H1 (cell line): ENCODE measurements at places on chromosomes 6 and 20.

GRCh38 chr6:121594053-121594452 is 158.6 kb downstream of the GJA1 start:
- H3K36me3 ChIP-seq = no peaks in the 10 kb centered on the region
- no peak for DNase-seq
- no peak overlapping the region for H3K27ac ChIP-seq
- no peak overlapping the region for H3K4me3 ChIP-seq

DNA sequence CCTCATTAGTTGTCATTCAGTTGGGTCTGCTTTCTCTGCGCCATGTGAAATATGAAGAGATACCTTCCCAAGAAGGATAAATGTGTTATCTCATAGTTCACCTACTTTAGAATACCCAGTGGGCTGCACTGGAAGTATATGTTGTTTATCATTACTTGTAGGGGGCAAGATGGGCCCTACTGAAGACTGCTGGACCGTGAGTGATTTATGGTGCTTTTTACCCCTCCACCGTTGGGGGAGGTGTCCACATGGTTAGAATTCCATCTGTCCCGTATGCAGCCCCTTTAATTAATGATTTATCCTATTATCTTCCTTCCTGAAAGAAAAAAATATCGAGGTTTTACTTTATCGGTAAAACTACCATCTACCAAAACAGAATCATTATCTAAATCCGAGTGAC is 97.0 kb downstream of the TSHZ2 start:
- H3K4me1 ChIP-seq = peaks cover 3% of the 10 kb centered on the region
- H3K4me3 ChIP-seq = no peak overlapping the region
- H3K27me3 ChIP-seq = no peaks in the 10 kb centered on the region

- H3K27ac ChIP-seq = peak overlapping the region; percentile 64; the same call in 1 of the 2 replicates
- peaks cover 25% of the 10 kb centered on the region for H3K4me1 ChIP-seq
Measured at GRCh38 chr20:31605902-31606803, 1.1 kb downstream of the ID1 start.

DNA sequence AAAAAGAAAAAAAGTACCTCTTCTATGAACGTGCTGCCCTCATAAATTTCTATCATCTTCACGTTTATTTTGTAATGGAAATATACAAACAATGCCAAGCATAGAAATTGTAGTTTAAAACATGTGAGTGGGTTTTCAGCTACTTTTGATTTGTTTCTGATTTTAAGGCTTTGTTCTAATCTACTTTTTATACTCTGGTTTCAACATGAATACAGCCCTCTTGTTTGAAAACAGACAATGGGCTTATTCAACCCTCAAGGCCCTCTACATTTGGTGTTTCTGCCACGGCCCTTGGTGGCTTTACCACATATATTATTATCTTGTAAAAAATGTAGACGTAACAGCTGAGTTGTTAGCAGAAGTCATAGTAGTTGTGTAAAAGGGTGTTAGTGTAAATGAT is 153.9 kb downstream of the SOX4 start:
- no peak overlapping the region for H3K27ac ChIP-seq
- no peak for DNase-seq
- H3K4me3 ChIP-seq = no peak overlapping the region
- peaks cover 30% of the 10 kb centered on the region for H3K4me1 ChIP-seq
- H3K36me3 ChIP-seq = no peaks in the 10 kb centered on the region
- no peaks in the 10 kb centered on the region for H3K27me3 ChIP-seq

DNA sequence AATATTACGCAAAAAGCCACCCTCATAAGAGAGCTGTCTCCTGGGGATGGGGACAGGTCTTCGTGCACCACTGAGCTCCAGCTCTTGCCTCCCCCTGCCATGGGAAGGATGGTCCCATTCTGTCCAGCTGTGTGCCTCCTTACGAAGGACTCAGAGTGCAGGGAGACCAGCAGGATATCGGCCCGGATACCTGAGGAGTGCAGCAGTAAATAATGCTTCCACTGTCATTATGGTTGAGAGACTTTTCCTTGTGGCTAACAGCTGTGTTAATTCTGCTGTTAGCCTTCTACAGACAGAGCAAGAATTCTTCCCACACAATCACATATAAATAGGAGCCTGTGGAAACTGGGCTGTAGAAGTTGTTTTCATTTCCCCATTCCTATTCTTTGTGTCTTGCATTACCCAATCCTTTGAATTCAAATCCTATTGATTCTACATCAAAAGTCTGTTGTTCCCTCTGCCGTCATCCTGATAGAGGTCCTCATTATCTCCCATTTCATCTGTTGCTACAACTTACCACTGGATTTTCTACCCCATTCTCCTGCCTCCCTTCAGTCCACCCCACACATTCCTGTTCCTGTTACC is 364.6 kb upstream of the SOX4 start:
- no peak for DNase-seq
- no peak overlapping the region for H3K27ac ChIP-seq
- no peaks in the 10 kb centered on the region for H3K4me1 ChIP-seq
- no peaks in the 10 kb centered on the region for H3K36me3 ChIP-seq

DNA sequence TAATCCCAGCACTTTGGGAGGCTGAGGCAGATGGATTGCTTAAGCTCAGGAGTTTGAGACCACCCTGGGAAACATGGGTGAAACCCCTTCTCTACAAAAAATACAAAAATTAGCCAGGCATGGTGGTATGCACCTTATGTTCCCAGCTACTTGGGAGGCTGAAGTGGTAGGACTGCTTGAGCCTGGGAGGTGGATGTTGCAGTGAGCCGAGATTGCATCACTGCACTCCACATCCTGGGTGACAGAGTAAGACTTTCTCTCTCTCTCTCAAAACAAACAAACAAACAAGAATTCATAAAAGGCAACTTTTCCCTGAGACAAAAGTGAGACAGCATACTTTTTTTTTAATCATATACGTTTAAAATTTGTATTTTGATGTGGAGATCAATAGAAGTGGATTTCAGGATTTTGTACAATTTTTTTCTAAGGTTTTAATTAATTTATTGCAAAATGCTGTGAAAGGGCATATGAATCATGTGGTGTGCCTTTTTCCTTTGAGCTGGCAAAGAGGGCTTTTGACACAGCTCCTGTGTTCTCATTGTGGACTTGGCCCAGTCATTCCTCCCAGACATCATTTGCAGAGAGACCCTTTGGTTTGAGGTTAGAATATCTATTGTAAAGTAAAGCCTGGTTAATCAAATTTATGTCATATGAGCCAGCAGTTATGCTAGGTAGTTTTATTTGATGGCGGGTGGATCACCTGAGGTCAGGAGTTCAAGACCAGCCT is 77.1 kb downstream of the TULP4 start:
- no peak for DNase-seq
- H3K4me3 ChIP-seq = no peak overlapping the region

GRCh38 chr6:167793421-167793820 is 33.3 kb upstream of the AFDN start:
- peaks cover 8% of the 10 kb centered on the region; the same call in 1 of the 2 replicates for H3K4me1 ChIP-seq
- no peak overlapping the region for H3K27ac ChIP-seq
- H3K4me3 ChIP-seq = no peak overlapping the region
- no peaks in the 10 kb centered on the region; the same call in 1 of the 2 replicates for H3K27me3 ChIP-seq
- DNase-seq = no peak
- H3K36me3 ChIP-seq = no peaks in the 10 kb centered on the region

DNA sequence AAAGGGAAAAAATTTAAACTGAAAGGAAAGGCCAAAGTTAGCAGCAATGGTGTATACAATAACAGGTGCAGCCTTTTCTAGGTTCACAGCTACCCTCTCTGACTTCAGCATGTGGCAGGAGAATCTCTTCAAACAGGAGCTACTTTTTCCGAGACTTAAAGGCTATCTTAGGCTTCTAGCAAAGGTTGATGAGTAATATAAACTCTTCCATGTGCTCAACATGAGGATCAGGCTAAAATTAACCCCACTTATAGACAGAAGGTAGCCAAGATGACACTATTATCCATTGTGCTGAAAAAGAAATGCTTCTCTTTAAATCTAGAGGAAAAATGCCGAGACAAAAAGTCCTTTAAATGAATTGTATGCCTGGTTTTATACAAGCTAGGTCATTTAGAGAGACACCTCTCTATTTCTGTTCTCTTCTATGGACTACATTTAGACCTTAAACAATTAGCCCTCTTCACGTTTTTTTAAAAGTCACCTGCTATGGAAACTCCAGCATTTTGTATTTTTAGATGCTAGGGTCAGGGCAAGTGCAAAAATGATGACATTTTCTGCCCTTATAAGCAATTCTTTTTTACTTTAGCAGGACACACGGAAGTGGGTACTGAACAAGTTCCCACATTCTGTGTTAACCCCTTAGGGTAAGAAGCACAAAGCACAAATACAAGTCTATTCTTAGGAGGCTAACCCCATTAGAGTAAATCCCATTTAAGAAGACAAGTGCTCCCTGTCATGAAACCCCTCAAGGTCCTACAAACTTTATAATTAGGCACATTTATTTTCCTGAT is 216.8 kb upstream of the CITED2 start:
- no peaks in the 10 kb centered on the region for H3K27me3 ChIP-seq
- no peaks in the 10 kb centered on the region for H3K4me1 ChIP-seq
- H3K36me3 ChIP-seq = no peaks in the 10 kb centered on the region
- H3K27ac ChIP-seq = no peak overlapping the region
- H3K4me3 ChIP-seq = no peak overlapping the region
- no peak for DNase-seq

GRCh38 chr6:169896826-169897456 is 145.5 kb downstream of the ERMARD start:
- H3K27ac ChIP-seq = no peak overlapping the region
- no peaks in the 10 kb centered on the region for H3K36me3 ChIP-seq
- no peaks in the 10 kb centered on the region for H3K4me1 ChIP-seq
- H3K27me3 ChIP-seq = no peaks in the 10 kb centered on the region
- no peak overlapping the region for H3K4me3 ChIP-seq

DNA sequence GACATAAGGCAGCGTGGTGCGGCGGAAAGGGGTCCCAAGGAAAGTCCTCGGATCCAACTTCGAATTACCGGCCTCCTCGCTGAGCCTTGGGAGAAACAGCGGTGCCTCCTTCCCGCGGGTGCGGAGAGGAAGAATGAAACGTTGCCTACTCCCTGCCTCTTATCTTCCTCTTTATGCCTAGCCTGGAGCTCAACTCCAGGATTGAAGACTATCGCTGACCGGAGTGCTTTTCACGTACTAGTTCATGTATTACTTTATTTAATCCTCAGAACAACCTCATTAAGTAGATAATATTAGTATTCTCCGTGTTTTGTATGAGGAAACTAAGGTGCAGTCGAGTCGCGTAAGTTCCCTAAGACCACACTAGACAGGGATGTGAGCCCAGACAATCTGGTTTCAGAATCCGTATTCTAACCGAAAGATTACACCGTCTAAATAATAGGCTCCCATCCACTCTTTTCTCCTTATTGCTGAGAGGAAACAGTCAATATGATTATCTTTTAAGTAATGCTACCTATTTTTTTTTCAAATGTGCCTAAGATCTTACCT is 793 bp upstream of the PDSS2 start:
- H3K4me3 ChIP-seq = peak overlapping the region; percentile 100
- DNase-seq = no peak
- H3K36me3 ChIP-seq = no peaks in the 10 kb centered on the region
- H3K4me1 ChIP-seq = peaks cover 2% of the 10 kb centered on the region; the same call in 1 of the 2 replicates
- no peak overlapping the region for H3K27ac ChIP-seq
- no peaks in the 10 kb centered on the region for H3K27me3 ChIP-seq

DNA sequence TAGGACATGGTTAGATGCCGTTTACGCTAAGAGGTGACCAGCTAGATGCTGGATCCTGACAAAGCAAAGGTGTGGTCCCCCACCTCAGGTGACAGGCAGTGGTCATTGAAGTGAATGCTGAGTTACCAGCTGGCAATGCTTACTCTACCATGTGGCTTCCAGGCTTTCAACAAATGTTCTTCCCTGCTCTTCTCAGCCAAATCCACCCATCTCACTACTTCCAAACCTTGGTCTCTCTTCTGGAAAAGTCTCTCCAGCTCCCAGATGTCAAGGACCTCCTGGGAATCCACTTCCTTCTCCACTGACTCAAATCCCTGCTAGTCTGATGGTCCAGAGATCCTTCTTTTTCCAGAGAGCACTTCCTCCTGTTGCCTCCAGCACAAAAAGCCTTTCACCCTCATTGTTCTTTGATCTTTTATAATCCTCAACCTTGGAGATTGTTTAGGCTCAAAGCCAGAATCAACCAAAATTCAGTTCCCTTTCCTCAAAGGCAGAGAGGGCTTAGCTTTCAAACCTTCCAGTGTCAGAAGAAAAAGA is 228.0 kb downstream of the ZNF217 start:
- H3K4me1 ChIP-seq = no peaks in the 10 kb centered on the region
- DNase-seq = no peak
- no peaks in the 10 kb centered on the region for H3K27me3 ChIP-seq
- no peaks in the 10 kb centered on the region for H3K36me3 ChIP-seq

DNA sequence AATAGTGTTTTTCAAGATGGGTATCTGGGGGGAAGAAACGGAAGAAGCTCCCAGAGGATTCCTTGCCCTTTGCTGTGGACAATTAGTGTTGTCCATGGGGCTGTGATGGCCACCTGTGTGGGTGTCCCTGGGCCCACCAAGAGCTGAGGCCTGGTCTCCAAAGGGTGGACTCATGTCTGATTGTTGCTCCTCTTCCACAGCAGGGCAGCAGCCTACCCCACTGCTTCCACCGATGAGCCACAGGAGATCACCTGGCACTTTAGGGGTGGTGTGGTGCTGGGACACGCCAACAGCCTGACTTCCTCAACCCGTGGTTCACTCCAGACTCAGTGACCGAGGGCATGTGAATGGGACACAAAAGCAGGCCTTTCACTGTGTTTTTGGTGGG is 25.1 kb downstream of the PRPH2 start:
- H3K36me3 ChIP-seq = peaks cover 8% of the 10 kb centered on the region
- no peak overlapping the region for H3K4me3 ChIP-seq
- no peak overlapping the region for H3K27ac ChIP-seq
- H3K4me1 ChIP-seq = no peaks in the 10 kb centered on the region
- no peak for DNase-seq

DNA sequence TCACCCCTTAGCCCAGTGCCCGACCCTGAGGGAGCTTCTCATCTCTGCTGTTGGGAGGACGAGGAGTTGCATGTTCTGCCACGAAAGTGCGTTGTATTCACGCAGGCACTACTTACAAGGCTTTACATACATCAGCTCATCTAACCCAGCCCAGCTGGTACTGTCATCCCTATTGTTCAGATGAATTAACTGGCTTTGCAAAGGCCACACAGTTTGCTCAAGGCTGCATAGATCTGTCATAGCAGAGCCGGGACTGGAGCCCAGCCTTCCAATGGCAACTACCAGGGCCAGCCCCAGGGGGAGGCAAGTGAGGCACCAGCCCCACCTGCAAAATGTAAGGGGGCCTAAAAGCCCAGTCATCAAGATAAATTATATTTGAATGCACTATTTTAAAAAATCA is 257.6 kb downstream of the NFATC2 start:
- H3K4me1 ChIP-seq = peaks cover 3% of the 10 kb centered on the region; the same call in 1 of the 2 replicates
- no peak overlapping the region for H3K4me3 ChIP-seq
- H3K36me3 ChIP-seq = no peaks in the 10 kb centered on the region
- no peaks in the 10 kb centered on the region for H3K27me3 ChIP-seq
- no peak for DNase-seq

DNA sequence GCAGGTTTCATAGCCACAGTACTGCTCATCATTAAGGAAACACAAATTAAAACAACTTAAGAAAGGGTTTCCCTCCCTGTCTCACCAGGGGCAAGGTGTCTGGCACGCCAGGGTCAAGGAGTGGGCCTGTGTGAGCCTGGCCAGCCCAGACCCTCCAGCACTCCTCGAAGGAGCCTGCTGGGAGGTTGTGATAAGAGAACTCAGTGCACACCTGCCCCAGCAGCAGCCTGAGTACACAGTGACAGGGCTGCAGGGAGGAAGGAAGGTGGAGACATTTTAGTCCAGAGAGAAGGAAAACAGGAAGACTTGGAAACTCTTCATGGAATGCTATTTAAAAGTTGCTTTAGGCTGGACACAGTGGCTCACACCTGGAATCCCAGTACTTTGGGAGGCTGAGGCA is 14.1 kb downstream of the NINL start:
- H3K4me3 ChIP-seq = no peak overlapping the region
- DNase-seq = no peak
- H3K27me3 ChIP-seq = no peaks in the 10 kb centered on the region
- H3K27ac ChIP-seq = no peak overlapping the region
- H3K36me3 ChIP-seq = no peaks in the 10 kb centered on the region
